Common myeloid progenitor, CD34-positive (primary cell): ENCODE measurements at places on chromosomes 16 and 17.

- no peak for DNase-seq
These were observed 9.8 kb downstream of the SCGB1C2 start for GRCh38 chr17:146983-147761.

- DNase-seq = no peak
These were observed 7.7 kb upstream of the C17orf113 start for GRCh38 chr17:42058063-42058462.

DNA sequence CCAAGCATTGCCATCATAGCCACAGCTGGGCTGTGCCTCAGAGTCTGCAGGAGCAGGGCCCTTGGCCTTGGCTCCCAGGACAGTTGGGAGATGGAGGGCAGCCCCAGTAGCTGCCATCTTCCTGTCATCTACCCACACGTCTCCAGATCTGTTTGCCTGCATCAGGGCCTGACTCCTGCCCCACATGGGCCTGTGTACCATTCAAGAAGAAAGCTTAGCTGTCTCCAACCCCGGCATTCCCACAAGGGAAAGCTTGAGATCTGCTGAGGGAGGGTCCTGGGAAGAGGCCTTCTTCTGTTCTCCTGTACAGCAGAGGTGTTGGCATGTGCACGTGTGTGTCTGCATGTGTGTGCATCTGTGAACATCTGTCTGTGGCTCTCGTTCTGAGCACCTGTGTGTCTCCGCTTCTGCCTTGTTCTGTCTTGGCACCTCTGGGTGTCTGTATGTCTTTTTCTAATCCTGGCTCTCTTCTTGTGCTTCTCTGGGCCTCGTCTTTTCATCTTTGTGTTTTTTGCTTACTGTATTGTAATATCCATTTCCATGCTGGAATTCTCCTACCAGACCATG is 122.2 kb downstream of the MRM1 start:
- DNase-seq = no peak

DNA sequence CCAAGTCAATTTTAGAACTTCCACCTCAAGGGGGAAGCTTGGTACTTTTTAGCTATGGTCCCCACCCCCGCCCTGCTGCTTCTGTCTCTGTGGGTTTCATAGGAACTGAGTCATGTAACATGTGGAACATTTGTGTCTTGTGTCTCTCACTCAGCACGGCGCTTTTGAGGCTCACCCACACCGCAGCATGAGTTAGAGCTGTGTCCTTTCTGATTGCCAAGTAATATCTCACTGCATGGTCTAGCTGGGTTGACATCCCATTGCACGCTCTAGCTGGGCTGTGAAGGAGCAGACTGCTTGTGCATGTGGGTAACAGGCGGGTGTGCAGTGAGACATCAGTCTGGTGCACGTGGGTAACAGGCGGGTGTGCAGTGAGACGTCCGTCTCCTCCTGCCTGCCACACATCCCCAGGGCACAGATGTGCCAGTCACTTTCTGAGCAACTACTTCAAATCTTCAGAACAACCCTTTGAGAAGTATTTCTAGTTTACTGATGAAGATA is 26.4 kb upstream of the SLC7A5 start:
- DNase-seq = peak; percentile 97

DNA sequence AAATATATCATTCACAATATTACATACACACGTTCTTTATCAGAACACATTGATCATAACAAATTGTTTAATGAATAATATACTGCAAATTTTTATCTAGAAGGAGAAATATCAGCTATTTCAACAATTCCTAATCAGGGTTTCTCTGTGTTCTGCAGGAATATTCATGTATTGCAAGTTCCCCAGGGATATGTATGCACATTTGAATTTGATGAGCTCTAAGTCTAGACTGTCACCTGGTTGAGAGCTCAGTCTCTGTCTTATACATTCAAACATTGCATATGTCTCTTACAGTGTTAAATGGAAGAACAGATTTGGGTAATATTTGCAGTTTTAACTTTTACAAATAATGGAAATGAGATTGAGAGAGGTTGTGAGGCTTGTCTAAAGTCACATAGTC is 829.7 kb downstream of the CDH11 start:
- no peak for DNase-seq

DNA sequence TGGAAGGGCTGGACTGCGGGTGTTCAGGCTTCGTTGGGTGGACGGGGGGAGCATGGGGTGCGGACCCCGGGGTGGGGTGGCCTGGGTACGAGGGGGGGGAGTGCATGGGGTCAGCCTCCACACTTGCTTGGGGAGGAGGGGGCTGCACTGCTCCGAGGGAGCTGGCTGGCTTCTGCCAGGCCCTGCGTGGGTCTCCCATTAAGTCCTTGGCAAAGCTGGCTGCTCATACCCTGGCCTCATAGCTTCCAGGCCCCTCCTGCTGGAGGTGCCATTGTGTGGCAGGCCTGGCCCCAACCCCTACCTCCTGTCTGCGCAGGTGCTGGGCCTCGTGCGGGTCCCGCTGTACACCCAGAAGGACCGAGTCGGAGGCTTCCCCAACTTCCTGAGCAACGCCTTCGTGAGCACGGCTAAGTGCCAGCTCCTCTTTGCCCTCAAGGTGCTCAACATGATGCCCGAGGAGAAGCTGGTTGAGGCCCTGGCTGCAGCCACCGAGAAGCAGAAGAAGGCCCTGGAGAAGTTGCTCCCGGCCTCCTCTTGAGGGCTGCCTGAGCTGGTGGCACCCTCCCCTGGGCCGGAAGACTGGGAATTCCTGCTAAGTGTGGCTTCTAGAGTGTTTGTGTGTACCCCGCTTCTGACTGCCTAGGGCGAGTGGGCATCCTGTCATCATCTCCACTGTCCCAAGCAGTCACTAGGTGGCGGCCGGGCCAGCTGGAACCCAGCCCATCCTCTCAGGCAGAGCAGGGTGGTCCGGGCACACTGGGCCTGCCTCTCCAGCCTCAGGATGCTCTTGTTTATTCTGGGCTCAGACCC is 1.5 kb downstream of the NUDT16L1 start:
- DNase-seq = no peak

DNA sequence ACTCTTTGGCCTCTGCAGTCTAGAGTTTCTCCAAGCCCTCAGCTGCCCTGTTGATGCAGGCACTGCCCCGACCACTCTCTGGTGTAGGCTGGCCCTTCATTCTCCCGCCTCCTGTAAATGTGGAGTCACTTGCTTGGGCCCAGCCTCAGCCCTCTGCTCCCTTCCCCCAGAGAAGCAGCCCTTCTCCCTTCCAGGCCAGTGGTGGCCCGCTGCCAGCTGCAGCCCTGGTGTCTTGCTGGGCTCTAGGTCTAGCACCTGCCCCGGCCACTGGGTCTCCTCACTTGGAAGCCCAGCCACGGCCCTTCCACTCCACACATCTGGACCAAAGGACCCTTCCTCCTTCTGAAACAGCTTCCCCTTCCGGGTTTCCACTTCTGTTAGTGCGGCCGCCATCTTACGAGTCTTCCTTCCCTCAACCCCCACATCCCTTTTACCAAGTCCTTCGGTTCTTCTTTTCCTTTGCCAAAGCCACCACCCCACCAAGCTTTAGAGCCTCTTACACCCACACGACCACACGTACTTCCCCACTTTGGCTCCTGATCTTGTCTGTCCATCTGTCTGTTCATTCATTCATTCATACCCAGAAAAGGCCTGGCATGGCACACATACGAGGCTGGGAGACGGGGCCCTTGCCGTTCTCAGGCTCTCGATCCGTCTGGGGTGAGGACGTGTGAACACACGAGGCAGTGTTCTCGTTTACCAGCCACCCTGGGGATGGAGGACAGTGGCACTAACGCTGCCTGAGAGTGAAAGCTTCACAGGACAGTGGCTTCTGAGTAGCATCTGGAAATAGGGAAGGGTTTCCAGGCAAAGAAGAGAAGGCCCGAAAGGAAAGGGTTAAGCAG is 68.0 kb downstream of the ABR start:
- DNase-seq = peak; percentile 53

- peak; percentile 94 for DNase-seq
These were observed 3.1 kb downstream of the RAB11FIP4 start for GRCh38 chr17:31394544-31394943.

DNA sequence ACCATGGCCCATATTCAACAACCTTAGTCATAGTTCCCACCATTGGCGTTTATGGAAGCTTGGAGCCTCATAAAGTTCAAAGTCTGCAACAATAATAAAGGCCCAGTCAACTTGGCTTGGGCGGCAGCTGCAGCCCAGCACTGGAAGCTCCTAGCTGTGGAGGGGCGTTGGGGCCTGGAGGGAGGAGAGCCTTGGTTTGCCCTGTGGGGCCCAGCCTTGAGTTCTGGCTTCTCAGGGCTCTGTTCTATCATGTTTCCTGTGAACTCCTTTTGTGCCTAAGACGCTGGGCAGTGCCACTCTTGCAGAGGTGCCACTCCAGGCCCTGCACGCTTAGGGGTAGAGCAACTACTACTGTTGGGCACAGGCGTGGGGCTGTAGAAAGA is 927 bp upstream of the ENGASE start:
- DNase-seq = no peak

GRCh38 chr17:42980274-42980765 is at the start of gene RUNDC1:
Gene RUNDC1 (plus strand): TSS chr17:42980565. CDS start chr17:42980577, 12 bp downstream.
- DNase-seq = peak; percentile 90

GRCh38 chr16:85274924-85275323 is 162.7 kb upstream of the CIBAR2 start:
- DNase-seq = no peak

- DNase-seq = no peak
These were observed 25.9 kb upstream of the FAAP100 start for GRCh38 chr17:81578038-81578441.

GRCh38 chr16:86515777-86516622 is 5.7 kb downstream of the FOXF1 start:
- DNase-seq = no peak

GRCh38 chr16:67858500-67858899 is 11.0 kb upstream of the CENPT start:
- peak; percentile 26 for DNase-seq

- DNase-seq = peak; percentile 97
These were observed 768 bp upstream of the TBX6 start for GRCh38 chr16:30092373-30093010.

- no peak for DNase-seq
These were observed 78.1 kb downstream of the PLXDC1 start for GRCh38 chr17:39073353-39073752.

DNA sequence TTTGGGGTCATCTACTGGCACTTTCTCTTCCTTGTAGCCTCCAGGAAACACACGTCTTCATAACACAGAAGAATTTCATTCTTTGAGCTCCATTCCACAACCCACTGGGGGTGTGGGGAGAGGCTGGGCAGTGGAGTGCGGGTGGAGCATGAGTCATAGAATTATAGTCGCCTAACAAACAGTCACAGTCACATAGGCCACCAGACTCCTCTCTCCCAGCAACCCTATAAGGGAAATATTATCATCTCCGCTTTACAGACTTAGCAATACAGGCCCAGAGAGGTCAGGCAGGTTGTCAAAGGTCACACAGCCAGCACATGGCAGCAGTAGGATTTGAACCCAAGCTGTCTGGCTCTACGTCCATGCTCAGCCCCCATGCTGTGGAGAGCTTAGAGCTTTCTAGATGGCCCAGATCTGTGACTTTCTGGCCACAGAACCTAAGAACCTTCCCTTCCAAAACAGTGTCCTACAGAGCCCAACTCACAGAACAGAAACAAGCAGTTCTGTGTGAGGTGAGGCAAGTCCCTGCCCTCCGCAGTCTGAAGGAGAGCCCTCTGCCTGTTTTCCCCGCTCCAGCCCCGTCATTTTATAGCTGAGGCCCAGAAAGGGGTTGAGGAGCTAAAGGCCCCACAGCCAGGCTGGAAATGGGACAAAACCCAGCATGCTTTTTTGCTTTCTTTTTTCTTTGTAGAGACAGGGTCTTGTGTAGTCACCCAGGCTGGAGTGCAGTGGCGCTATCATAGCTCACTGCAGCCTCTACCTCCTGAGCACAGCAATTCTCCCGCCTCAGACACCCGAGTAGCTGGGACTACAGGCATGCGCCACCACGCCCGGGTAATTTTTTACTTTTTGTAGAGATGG is 10.7 kb upstream of the LITAF start:
- DNase-seq = peak; percentile 82

DNA sequence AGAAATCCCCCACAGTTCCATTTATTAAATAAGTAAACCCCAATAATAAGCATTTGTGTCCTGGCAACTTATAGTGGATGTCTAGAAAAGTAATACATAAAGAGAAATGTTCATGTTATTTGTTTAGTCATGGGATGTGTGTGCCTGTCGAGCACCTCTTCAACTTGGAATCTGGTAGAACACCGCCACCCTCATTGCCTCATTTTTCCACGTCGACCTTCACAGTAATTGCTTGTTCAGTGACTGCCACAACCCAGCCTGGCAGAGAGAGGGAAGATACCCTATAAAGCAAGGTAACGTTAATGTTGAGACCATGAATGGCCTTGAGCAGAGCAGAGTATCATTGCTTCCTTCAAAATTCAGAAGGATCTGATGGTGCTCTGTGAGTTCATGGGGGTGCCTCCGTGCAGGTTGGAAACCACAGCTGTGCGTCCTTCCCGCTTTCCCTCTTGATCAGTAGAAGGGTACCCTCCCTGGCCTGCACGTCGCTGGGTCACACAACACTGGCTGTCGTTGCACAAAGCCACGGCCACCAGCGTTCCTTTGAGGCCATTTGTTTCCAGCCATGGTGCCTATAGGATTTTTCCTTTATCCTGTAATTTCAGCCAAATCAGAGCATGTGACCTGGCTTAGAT is 3.7 kb upstream of the DNASE1 start:
- no peak for DNase-seq

DNA sequence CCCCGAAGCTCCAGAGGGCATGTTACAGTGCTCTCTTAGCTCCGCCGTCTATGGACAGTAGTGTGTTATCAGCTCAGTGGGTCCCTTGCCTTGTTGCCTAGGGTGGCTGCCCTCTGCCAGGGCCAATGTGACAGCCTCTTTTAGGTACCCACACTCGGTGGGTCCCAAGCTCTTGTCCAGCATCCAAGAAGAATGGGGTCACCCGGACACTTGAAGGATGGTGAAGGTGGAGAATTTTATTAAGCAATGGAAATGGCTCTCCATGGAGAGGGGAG is 57.0 kb downstream of the RNF213 start:
- no peak for DNase-seq

GRCh38 chr17:63029541-63029940 is 63.5 kb downstream of the TANC2 start:
- DNase-seq = no peak

- DNase-seq = no peak
These were observed 167.4 kb downstream of the PITPNC1 start for GRCh38 chr17:67544364-67544955.

GRCh38 chr17:75694536-75694935 is 26.7 kb upstream of the ITGB4 start:
- DNase-seq = no peak

GRCh38 chr16:58563775-58564174 is 48.5 kb downstream of the SETD6 start:
- DNase-seq = peak; percentile 28

DNA sequence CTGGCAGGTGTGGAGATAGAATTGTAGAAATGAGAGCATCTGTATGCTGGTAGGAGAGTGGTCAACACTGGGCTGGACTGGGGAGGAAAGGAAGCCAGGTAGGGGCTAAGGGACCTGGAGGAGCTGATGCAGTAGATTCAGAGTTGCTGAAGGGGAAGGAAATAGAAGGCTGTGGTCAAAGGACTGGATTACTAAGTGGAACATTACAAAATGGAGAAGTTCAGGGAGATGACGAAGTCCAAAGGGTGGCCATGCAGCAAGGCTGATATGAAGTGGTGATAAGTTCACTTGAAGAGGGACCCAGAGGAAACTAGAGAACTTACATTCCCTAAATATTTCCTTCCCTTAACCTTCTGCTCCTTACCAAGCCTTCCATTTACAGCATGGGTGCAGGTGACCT is 8.6 kb upstream of the CCL2 start:
- peak; percentile 92 for DNase-seq
